ENCODE measurements at places on chromosomes 11 and 22.

GRCh38 chr11:109644152-109644551 lies 222.2 kb downstream of the C11orf87 start:
- DNase-seq: no peak

- DNase-seq: no peak
Observed at GRCh38 chr22:21031545-21032036, 770 bp downstream of the SLC7A4 start.

DNA sequence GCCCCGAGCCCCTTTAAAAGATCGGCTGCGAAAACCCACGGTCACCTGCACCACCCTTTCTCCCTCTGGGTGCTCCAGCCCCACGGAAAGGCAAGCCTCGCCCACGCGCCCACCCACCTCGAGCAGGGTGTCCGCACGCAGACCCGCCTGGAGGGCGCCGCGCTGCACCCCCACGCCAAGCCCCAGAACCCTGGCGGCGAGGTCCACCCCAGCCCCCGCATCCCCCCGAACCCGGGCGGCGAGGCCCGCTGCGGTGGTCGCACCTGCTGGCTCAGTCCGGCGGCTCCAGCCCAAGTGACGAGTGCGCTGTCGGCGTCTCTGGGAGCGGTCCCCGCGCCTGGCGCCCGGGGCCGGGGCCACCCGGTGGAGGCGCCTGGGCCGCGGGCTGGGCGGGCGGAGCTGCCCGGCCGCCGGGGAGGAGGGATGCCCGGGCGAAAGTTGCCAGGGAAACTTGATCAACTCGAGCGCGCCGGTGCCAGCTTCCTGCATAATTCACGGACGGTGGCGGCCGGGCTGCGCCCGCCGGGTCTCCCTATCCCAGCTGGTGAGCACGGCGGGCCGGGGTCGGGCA lies 1.1 kb downstream of the SHANK2 start:
- DNase-seq: no peak

DNA sequence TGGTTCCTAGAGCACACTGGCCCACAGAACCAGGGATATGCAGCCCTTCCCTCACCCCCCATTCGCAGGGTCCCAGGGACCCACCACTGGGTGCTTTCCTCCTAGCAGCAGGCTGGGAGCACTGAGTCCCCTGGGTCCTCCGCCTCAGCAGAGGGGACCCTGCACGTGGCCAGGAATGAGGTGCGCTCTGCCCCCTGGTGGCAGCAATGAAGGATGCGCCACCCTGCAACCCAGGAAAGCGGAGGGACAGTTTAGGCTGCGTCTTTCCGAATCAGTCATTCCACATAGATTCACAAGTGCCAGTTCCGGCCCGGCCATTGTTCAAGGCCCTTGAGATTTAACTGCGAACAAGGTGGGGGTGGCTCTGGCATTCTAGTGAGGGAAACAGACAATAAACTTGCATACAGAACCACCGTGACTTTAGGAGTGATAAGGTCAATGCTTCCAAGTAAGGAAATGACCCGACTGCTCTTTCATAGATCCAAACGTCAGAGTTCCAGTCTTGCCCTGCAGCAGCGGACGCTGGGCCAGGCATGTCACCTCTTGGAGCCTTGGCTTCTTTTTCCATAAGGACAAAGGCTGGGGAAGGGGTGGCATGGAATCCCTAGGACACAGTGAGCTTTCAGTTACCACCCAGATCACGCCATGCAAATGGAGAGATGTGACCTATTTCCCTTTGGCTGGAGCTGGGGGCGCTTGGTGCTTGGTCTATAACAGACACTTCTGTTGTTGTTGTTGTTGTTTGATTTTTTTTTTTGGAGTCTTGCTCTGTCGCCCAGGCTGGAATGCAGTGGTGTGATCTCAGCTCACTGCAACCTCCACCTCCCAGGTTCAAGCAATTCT lies 7.7 kb downstream of the RIN1 start:
- peak; percentile 70 for DNase-seq

- DNase-seq: no peak
Observed at GRCh38 chr22:41367039-41367679, 14.6 kb upstream of the TEF start.

DNA sequence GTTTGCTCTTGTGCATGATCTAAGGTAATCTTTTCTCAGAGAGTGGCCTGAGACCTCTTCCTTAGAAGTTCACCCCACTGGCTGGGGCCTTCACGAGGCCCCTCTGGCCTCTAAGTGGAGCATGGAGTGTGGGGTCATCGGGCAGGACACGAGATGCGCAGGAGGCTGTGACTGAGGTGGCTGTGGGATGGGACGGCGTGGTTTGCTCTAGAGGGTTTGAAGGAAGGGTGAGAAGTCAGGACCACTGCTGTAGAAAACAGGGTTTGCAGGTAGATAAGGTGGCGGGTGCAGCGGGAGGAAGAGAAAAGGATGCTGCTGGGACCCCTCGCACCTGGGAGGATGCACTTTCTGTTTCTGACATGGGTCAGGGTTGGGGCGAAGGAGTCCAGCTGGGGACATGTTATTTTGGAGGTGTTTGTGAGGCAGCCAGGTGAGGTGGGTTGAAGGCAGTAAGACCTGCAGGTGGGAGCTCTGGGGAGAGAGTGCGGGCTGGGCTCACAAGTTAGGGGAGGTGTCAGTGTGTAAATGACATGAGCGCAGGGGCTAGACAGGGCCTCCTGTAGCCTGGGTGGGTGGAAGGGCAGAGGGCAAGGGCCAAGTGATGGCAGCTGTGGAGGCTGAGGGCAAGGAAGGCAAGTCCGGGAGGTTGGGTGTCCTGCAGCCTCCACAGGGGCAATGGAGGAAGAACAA lies 62.5 kb downstream of the KCNQ1 start:
- DNase-seq: no peak

GRCh38 chr11:43735961-43736360 lies 55.4 kb downstream of the HSD17B12 start:
- DNase-seq: no peak

DNA sequence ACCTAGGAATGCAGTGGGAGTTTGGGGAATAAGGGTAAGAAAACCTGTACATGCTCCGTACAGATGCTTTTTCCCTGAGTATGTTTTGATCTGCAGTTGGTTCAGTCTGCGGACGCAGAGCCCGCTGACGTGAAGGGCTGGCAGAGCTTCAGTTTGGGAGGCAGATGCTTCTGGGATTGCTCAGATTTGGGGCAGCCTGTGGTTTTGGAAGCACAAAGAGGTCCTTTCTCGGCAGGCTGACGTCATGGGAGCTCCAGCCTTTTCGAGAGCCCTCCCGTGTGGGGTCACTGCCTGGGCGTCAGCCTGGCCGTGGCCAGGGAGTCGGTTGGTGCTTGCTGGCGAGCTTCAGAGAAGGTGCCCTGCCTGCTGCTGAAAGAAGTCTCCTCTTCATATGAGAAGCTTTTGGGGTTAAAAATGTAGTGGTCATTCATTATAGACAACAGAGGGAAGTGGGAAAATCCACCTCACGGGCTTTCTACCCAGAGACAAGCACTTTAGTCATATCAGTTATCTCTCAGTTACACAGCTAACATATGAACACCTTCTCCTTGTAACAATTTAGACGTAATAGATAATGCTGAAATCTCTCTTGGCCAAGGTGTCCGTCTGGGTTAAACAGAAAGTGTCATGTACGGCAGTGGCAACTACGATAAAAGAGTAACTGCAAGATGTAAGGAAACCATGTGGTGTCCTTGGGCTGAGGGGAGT lies 26.8 kb downstream of the TPCN2 start:
- no peak for DNase-seq

DNA sequence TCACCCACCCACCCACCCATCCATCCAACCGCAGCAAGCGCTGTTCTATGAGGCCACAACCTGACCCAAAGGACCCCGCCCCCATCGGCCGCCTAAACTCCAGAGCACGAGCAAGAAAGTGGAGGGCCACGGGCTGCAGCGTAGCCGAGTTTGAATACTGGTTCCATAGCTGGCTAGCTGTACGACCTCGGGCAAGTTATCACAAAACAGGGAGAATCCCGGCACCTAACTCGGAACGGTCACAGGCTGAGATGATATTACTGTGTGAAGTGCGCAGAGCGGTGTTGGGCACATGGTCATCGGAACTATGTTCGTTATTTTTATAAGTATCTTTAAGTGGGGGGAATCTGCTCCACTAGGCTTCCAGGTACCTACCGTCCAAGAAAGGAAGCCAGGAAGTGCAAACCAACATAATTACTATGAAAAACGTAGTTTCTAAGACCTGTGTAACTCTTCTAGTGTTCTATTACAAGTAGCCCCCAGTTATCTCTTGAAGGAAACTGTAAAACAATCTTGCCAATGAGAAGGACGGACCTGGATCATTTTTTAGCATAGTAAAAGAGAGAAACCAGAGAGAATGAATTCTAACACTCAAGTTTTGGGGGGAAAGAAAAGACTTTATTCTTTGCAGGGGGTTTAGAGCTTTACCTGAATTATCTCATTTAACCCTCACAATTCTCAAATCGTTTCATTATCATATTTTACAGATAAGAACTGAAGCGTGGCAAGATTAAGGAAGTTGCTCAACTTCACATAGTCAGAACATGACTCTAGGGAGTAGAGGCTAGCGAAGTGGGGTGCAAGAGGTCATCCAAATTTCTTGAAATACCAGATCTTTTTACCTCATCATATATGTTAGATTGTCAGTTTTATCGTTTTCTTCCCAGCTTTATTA lies 663 bp upstream of the BUD13 start:
- DNase-seq: no peak

DNA sequence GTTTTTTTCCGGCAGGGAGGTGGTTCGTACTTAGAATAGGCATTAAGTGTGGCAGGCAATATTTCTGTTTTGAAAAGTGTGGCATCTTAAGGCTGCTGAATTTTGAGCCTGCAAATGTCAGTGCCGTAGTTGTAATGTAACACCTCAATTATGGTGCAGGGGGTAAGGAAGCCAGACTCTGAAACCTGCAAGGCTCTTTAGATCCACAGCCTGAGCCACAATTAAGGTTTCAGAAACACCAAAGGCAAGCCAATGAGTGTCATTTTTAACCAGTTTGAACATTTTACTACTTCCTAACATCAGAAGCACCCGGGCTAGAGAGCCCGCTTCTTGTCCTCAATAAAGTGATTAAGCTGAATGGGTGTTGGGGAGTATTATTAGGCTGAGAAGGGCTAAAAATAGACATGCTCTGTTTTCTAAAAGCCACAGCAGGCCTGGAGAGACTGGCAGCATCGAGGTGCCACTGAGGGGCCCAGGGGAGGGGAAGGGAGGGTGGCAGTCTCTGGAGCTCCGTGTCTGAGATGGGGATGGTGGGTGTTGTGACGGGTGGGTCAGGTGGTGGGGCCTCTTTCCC lies 113.4 kb downstream of the ZBTB16 start:
- no peak for DNase-seq

DNA sequence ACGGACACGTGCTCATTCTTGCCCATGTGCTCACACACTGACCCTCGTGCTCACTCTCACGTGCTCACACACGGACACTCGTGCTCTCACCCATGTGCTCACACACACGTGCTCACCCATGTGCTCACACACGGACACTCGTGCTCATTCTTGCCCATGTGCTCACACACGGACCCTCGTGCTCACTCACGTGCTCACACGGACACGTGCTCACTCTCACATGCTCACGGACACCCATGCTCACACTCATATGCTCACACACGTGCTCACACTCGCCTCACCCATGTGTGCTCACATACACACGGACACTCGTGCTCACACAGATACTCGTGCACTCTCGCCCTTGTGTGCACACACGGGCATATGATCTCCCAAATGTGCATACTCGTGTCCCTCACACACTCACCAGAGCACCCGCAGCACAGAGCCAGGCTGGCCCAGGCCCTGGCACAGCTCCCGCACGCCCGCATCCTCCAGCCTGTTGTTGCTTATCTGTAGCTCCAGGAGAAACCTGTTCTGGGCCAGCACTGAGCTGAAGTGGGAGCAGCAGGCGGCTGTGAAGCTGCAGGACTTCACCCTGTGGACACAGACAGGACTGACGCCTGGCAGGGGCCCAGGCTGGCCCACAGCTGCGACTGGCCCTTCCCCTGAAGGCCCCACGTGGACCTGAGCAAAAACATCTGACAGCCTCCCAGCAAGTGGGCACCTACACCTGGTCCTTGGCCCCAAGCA lies 9.3 kb downstream of the RNH1 start:
- DNase-seq: no peak

- no peak for DNase-seq
Observed at GRCh38 chr22:34903416-34903815, 162.5 kb upstream of the ISX start.

DNA sequence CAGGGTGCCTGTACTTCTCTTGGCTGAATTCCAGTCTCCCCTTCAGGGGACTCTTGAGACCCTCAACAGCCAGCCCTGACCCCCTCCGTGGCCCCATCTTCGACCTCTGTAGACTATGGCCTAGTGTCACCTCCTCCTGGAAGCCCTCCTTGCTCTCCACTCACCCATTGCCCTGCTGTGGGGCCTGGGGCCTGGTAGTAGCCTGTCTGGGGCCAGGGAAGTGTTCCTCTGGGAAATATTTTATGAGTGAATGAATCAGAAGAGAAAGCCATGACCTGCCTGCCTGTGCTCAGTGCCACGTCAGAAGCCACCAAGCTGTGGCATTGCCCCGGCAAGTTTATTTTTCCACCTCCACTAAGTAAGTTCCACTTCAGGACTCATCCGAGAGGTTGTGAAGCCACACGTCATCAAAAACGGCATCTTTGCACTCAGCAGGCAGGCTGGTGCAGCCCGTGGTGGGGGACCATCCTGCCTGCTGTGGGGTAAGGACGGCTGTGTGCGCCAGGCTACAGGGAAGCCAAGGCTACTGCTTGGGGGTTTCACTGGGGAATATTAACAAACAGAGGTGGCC lies 59.6 kb upstream of the PPARA start:
- DNase-seq: no peak

DNA sequence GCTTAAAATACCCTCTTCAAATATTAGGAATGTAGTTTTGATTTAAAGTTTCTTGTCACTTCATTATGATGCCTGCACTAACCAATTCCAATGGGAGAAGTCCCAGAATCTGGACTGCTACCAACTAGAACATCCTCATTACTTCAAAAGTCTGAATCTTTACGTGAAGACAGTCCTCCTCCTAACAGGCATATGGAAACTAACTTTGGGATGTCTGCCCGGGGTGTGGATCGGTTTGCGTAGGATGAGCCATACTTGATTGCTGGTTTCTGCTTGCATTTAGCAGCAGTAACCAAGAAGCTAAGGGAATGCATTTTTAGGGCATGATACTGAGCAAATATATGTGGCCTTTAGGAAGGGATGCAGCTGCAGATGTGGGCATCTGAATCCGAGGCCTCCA lies 177.1 kb downstream of the LRRC4C start:
- no peak for DNase-seq

DNA sequence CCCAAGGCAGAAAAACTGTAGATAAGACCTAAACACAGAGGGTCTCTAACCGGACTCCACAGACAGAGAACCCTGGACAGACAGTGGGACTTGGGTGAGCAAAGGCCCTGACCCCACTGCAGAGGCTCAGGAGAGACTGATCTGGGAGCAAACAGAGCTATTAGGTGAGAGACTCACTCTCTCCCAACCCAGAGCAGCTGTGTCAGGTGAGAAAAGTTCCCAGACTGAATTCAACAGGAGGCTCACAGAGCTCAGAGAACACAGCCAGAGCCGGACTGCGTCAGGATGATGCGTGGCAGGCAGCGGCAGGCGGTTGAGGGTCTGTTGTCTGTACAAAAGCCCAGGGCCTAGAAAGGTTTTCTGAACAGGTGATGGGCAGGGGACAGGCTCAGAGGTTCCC lies 5.5 kb downstream of the RFPL2 start:
- no peak for DNase-seq
